ENCODE measurements at places on chromosomes 6 and 20. TPM values are rescaled to one million over a fixed set of nuclear protein-coding genes. Genes with fewer than 3 reads are reported as not detected.

DNA sequence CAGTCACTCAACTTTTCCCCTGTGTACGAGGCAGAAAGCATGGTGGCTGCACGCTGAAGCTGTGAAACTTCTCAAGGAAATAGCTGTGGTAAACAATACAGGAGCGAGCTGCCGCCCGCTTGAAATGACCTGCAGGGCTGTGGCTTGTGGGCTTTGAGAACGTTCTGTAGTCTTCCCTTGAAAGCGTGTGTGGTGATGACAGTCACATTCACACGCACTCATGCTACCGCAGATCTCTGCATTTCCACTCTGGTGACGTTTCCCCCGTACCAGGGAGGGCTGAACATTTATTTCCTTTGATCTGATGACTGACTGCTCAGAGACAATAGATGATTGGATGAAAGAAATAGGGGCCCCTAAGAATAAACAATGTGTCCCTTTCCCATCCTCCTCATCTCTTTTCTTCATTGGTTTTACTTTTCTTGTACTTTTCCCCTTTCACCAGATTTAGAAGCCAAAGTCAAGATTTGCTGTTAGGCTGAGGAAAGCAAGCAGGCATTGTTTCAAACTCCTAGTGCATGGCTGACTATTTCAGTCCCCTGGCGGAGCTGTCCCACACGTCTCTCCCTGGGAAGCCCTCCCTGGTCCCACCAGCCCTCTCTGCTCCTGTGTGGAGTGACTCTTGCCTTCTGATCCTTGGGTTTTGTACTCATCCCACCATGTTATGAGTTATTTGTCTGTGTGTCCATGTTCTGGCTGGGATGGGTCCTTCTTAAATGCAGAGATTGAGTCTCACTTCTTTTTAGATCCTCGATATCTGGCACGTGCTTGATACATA is 3.9 kb downstream of the SYTL3 start:
- DNase-seq: no peak
- no peaks in the 10 kb centered on the region for H3K27me3 ChIP-seq
- no peaks in the 10 kb centered on the region for H3K4me1 ChIP-seq
- no peak overlapping the region for H3K27ac ChIP-seq

DNA sequence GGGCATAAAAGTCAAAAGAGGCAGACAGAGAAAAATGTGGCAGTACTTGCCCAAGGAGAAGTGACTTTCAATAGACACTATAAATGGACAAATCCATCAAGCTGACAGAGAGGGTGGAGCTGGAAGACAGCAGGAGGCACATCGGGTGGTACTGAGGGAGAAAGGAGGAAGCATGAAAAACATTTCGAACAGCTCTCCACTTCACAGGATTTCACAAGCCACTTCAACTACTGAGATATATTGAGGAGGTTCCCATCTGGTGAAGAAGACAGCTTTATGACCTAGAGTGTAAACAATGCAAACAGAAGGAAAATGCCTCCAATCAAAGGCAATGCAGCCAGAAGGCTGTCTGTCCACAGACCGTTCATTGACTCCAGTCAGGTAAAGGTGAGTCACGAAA is 259.4 kb upstream of the ECI2 start:
- DNase-seq: no peak
- H3K4me1 ChIP-seq: no peaks in the 10 kb centered on the region
- H3K36me3 ChIP-seq: no peaks in the 10 kb centered on the region
- H3K27me3 ChIP-seq: no peaks in the 10 kb centered on the region
- no peak overlapping the region for H3K27ac ChIP-seq

DNA sequence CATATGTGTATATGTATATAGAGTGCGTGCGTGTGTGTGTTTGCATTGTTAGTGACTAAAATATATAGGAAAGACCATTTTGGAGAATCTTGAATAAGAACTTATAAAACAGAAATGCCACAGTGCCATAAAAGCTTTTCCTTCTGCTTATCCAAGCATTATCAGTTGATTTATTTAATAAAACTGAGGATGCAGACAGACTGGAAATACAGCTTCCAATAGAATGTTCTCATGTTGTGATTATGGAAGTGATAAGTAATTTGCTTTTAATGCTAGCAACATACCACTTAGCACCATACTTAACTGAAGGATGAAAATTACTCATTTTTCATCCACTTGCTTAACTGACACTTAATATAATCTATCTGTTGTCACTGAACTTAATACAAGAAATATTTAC is 820.1 kb downstream of the TFAP2A start:
- no peaks in the 10 kb centered on the region for H3K4me1 ChIP-seq
- no peak for DNase-seq
- no peak overlapping the region for H3K27ac ChIP-seq

- peak overlapping the region; percentile 63 for H3K4me3 ChIP-seq
- no peak overlapping the region for H3K27ac ChIP-seq
- H3K36me3 ChIP-seq: no peaks in the 10 kb centered on the region
- H3K4me1 ChIP-seq: peaks cover 17% of the 10 kb centered on the region
- peaks cover 100% of the 10 kb centered on the region for H3K27me3 ChIP-seq
These were observed 42.6 kb upstream of the SUPT3H start for GRCh38 chr6:45420083-45420908.

- peaks cover 10% of the 10 kb centered on the region for H3K4me1 ChIP-seq
- no peaks in the 10 kb centered on the region for H3K36me3 ChIP-seq
- H3K4me3 ChIP-seq: no peak overlapping the region
- H3K27me3 ChIP-seq: no peaks in the 10 kb centered on the region
These were observed 11.8 kb downstream of the CPNE5 start for GRCh38 chr6:36827261-36828079.

DNA sequence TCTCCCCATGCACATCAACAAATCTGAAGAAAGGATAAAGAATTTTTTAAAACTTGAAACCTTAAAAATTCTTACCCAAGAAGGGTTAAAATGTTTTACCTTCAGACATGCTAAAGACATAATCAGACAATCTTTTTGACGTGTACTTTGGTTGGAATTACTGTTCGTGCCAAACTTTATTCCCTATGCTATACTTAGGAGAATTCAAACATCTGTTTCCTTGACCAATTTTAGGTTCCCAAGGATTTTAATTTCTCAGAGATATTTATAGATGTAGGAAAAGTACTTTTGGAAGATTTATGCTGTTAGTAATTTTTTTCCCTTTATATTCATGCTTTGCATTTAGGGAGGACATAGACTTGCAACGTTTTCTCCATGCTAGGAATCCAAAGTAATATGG is 108.4 kb downstream of the AFG1L start:
- no peak overlapping the region for H3K4me3 ChIP-seq
- H3K27ac ChIP-seq: no peak overlapping the region
- no peaks in the 10 kb centered on the region for H3K4me1 ChIP-seq
- H3K36me3 ChIP-seq: no peaks in the 10 kb centered on the region
- H3K27me3 ChIP-seq: no peaks in the 10 kb centered on the region
- DNase-seq: no peak

- H3K4me1 ChIP-seq: peaks cover 28% of the 10 kb centered on the region
- no peaks in the 10 kb centered on the region for H3K36me3 ChIP-seq
- no peak for DNase-seq
- no peak overlapping the region for H3K27ac ChIP-seq
These were observed 18.0 kb upstream of the GSTA3 start for GRCh38 chr6:52927451-52927850.

- DNase-seq: no peak
- H3K27me3 ChIP-seq: no peaks in the 10 kb centered on the region
- H3K4me3 ChIP-seq: no peak overlapping the region
- peaks cover 24% of the 10 kb centered on the region for H3K4me1 ChIP-seq
- no peak overlapping the region for H3K27ac ChIP-seq
- no peaks in the 10 kb centered on the region for H3K36me3 ChIP-seq
These were observed 98.5 kb downstream of the SSR1 start for GRCh38 chr6:7214468-7214867.

The SLC2A10 gene
- 9.2 TPM for total RNA-seq

The TGM2 gene
- 0.22 TPM for total RNA-seq

The GPR63 gene
- total RNA-seq: 18.2 TPM

The NUDT3 gene
- total RNA-seq: 26.4 TPM

The BEND3 gene
- total RNA-seq: 11.2 TPM

The KIF25 gene
- 1.2 TPM for total RNA-seq

The C6orf141 gene
- 97.2 TPM for total RNA-seq

The MRAP2 gene
- total RNA-seq: 0.75 TPM

The SNAP91 gene
- total RNA-seq: 3.4 TPM
